Hippocampal formation (tissue), 2 donors: ENCODE measurements at places on chromosomes 7 and 10.

- no peak for DNase-seq
Observed at GRCh38 chr10:108358912-108359311, 1194.4 kb upstream of the SORCS1 start.

- DNase-seq: no peak
Observed at GRCh38 chr10:117546020-117546580, 3.6 kb downstream of the EMX2 start.

- DNase-seq: no peak
Observed at GRCh38 chr10:107971411-107971810, 806.9 kb upstream of the SORCS1 start.

- DNase-seq: no peak
Observed at GRCh38 chr10:18313626-18314025, 173.4 kb downstream of the CACNB2 start.

DNA sequence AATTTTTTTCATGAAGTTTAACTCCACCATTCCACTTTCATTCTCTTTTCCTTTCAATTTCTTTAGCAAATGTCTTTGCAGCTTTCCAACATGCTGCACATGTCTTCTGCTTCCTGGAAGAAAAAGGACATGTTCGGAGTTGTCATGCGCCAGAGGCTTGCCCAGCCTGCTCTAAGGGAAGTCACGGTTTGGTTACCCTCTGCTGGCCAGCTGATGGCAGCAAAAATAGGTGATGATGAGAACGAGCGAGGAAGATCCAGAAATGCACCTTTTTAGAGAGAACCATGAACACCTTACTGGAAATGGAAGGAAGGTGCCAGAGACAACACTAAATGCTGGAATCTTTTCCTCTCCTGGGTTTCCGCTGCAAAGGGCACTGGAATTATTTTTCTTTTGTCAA, 4.9 kb upstream of the ZSCAN21 start:
- DNase-seq: no peak

DNA sequence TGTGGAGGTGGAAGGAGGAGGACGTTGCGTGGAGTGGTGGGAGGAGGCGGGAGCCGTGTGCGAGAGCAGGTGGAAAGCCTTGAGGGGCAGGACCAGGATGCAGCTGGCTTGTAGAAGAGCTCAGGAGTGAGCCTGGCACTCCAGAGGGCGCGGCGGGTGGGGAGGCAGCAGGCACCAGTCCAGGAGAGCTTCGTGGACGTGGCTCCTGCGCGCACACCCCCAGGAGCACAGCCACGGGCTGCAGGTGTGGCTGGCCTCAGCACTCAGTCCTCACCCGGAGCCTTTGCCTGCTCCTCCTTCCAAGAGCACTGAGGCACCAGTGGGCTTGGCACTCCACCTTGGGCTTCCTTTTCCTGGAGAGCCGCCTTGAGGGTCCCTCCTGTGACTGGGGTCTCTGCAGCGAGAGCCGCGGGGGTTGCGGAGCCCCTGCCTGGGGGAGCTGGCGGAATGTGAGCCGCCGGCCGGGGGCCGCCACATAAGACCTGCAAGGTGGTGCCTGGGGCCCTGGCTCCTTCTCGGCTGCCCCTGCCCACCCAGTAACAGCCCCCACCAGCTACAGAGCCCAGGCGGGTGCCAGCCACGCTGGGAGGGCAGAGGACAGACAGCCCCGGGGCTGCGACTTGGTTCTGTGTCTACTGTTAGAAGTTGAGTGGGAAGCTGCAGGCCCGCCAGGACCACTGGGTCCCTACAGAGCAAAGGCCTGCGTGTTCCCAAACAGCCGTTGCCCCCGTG, 11.1 kb downstream of the MAFK start:
- no peak for DNase-seq

DNA sequence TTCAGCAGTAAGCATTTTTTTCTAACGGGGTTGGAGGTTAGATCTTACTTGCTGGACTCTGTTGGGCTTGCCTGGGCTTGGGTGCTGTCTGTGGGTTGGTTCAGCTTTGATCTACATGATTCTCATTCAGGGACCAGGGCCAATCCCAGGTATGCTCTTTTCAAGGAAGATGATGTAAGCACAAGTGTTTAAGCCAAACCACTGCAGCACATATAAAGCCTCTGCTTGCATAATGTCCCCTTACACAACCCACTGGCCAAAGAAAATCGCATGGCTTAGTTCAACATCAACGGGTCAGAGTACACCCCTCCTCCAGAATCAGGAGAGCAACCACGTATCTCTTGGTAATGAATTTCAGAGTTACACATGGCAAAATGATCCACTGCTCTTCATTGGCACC, 83.9 kb downstream of the DNAJB9 start:
- DNase-seq: no peak

DNA sequence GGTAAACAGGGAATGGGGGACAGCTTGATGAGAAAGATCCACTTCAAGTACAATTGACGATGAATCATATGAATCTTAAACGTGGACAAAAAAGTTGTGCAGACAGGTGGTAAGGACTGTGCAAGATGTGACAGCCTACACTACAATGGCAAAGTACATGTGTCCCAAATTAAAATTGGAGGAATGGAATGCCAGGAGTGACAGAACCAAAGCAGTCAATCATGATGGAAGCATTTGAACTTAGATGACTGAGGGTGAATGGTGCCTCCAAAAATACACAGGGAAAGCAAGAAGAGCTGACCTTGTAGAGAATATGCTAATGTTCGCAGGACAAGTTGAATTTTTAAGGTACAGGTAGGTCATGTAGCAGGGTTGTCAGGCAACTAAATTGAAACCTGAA, 150.3 kb upstream of the WNT16 start:
- DNase-seq: no peak

DNA sequence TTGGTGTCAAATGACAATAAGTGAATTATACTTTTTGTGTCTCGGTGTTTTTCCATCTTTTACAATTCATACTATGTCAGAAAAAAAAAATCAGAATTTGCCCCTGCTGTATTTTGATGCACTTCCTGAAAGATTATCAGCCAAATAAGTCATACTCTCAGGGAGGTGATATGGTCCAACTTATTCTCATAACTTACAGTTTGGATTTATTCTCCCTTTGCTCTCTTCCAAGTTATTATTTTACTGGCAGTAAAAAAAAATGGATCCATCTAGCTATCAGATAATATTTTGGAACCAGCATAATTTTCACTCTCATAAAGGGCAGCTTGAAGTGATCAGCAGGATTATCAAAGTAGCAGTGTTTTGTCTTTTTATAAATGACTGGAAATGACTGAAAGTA, 337.1 kb downstream of the BMPER start:
- no peak for DNase-seq

DNA sequence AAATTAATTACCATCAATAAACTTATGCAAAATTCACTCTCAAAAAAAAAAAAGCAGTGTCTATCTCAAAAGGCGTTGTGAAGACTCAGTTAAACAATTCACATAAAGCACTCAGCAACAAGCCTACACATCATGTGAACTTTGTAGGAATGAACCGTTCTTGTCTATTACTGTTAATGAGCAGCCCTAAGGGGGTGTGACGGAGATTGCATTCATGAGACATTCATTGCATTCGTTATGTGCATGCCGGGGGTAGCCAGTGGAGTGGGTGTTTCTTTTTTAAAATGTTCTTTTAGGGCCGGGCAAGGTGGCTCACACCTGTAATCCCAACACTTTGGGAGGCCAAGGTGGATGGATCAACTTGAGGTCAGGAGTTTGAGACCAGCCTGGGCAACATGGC, 193.0 kb downstream of the PRPF18 start:
- no peak for DNase-seq

GRCh38 chr10:113486531-113486930, 66.3 kb upstream of the HABP2 start:
- no peak for DNase-seq

GRCh38 chr7:8176370-8177081, 85.4 kb downstream of the ICA1 start:
- DNase-seq: no peak

DNA sequence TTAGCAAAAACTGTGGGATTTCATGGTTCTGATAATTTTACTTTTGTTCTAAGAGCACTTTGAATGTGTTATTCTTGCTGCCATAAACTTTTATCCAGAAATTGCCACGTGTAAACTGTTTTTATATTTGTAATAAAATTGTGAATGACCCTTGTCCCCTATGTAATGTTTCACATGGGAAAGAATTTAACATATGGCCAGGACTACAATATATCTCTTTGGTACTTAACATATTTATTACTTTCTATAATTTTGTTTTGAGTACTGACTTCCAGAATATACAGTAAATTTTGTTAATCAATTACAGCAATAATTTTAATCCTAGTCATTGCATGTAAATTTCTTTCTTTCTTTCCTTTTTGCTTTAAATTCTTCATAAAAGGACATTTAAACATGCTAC, 735.0 kb upstream of the PHF14 start:
- no peak for DNase-seq

- no peak for DNase-seq
Observed at GRCh38 chr7:155168597-155169480, 98.7 kb downstream of the HTR5A start.

GRCh38 chr10:4067531-4067930, 282.5 kb upstream of the KLF6 start:
- no peak for DNase-seq

- no peak for DNase-seq
Observed at GRCh38 chr7:30605832-30606231, 11.2 kb downstream of the GARS1 start.

- DNase-seq: no peak
Observed at GRCh38 chr10:90930971-90931871, 10.3 kb upstream of the ANKRD1 start.

DNA sequence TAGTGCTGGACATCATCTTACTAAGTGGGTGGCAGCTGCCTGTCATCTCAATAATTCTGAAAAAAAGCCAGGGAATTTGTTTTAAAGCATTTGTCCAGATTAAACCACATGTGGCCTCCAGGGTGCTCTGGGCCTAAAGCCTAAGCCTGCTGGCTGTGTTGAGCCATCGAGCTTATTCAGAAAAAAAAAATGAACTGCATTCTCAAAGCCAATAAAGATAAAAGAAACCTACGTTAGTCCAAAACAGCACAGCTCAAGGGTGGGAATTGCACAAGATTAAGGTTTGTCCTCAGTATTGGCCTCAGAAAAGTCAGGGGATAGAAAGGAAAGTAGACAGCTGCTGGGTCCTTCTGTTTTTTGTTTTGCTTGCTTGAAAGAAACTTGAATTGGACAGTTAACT, 22.6 kb upstream of the PRTFDC1 start:
- no peak for DNase-seq

DNA sequence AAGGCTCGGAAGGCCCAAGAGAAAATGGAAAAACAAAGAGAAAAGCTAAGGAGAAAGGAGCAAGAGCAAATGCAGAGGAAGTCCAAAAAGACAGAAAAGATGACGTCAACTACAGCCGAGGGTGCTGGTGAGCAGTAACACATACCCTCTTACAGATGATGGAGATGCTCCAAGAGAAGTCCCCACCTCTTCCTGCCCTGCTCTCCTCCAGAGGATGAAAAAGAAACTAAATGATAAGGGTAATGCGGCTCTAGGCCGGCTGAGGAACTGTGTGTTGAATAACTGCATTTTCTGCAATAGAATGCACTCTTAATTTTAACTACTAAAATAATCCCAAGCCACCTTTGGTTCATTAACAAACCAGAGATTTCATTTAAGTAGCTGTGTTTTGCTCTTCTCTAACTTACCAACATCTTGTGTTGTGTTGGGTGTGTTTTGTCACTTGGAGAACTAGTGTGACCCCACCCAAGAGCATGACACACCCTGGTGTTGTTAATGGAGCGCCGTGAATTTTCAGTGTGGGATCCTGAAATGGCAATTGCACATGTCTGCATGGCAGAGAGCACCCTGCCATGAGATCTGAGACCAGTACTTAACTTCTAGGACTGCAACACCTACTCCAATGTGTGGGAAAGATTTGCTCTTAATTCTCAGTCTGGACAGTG, 34.0 kb downstream of the PON1 start:
- DNase-seq: no peak

DNA sequence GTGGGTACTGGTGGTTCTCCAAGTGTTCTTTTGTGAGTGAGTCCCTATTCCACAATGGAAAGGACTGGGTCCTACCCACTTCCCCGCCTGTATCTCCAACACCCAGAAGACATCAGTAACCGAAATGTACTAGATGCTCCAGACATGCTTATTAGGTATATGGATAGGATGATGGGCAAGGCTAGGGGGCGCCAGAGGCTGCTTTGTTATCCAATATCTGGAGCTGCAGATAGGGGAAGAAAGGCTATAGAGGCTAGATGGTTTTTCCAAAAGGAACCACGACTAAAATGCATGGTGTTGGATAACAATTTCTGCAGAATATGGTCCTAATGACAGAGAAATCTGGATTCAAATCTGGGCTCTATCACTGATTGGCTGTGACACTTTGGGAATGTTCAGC, 56.2 kb upstream of the TM9SF3 start:
- peak; percentile 35 for DNase-seq

- DNase-seq: no peak
Observed at GRCh38 chr10:120432209-120432608, 24.8 kb upstream of the PLPP4 start.

DNA sequence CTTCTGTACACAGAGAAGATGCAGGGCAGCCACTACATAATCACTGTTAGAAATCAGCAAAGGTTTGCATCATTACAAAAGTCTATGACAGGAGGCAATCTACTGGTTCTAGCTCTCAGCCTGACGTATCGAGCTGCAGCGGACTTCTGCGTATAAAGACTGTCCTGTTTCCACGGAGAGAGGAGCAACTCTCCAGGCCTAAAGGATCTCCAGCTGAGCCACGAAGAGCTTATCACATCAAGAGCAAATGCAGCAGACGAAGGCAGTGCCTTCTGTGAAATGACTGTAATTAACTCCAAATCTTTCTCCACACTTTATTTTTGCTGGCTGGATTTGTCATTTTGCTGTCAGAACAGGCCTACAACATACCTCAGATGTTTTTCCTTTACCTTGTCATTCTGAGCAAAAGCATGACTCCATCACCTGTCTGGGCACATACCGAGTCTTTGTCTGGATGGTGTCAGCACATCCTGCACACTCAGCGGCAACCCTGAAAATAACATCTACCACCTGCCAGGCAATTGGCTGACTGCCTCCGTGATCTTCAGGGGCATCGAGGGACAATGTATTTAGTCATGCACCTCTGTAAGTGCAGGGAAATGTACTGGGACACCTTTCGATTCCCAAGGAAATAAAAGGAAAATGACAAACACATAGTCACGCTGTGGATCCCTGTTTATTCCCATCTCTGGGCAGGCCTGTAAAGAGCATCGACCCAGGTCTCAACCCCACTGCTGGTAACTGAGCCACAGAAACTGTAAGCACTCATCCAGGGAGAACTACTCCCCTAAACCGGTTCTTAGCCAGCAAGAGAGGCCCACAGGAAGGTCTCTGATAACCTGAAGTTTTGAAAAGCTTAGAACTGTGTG, 26.3 kb upstream of the SH3PXD2A start:
- DNase-seq: no peak
